Fibroblast of mammary gland (primary cell): ENCODE measurements at places on chromosomes 2 and 18.

GRCh38 chr18:61643884-61644647 is 248.7 kb downstream of the RNF152 start:
- DNase-seq: no peak

GRCh38 chr2:68653538-68653982 is 10.2 kb downstream of the PROKR1 start:
- peak; percentile 53 for DNase-seq

- DNase-seq: no peak
Measured at GRCh38 chr2:197450465-197450864, 2.9 kb upstream of the COQ10B start.

GRCh38 chr2:166180951-166181812 is 53.4 kb upstream of the SCN1A start:
- DNase-seq: peak; percentile 53

DNA sequence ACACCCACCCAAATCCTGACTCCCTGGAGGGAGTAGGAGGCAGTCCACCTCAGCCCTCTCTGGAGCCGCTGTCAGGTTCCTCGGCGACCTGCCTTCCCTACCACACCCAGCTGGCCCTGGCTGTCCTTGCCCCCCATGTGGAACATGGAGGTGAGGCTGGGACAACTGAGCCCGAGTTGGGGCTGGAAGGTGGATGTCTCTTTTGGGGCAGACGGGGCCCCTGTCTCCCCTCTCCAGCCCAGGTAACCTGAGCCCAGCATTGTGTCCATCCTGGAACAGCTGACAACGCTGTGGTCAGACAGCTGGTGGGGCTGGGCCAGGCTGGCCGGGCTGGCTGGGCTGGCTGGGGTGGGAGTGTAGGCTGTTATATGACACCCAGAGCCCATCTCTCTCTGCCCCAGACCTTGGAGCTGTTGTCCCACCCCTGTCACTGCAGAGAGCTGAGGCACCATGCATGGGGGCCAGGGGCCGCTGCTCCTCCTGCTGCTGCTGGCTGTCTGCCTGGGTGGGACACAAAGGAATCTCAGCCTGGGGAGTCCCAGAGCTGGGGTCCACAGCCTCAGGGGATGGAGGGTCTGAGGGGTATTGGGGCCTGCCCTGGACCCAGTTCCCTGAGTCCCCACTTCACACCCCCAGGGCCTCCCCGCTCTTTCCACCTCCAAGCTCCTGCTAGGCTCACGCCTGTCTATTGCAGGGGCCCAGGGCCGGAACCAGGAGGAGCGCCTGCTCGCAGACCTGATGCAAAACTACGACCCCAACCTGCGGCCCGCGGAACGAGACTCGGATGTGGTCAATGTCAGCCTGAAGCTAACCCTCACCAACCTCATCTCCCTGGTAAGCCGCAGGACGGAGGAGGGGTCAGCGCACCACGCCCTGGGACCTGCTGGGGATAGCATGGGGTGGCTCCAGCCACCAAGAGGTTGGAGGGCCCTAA is at the start of gene CHRNG:
TSS of gene CHRNG (plus strand) at position 395 of the 934 bp plus-strand sequence. CDS start at position 451, 56 bp downstream.
- no peak for DNase-seq

- DNase-seq: no peak
Measured at GRCh38 chr2:8501061-8501720, 180.7 kb upstream of the ID2 start.

DNA sequence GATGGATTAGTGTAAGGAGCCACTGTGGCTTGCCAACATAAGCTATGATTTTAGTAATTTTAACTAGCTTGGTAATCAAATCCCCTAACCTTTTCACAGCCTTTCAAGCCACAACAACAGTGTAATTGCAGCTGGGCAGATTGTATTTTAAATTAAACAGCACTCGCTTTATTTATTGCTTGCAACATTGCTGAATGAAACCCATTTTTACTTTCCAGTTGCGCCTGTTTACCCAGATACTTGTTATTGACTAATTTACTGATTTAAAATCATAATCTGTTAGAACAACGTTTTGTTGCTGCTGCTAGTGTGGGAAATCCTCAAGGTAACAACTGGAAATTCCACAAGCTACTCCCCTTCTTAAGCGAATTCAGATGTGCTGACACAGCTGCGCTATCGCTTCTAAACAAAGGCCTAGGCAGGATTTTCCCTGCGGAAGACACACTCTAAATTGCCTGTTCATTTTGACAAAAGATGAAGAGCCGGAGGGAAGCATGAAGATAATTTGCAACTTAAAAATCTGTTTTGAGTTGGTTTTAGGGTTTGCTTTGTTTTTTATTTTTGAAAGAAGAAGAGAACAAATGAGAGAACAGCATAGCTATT is 283.9 kb downstream of the ALPK2 start:
- DNase-seq: no peak

DNA sequence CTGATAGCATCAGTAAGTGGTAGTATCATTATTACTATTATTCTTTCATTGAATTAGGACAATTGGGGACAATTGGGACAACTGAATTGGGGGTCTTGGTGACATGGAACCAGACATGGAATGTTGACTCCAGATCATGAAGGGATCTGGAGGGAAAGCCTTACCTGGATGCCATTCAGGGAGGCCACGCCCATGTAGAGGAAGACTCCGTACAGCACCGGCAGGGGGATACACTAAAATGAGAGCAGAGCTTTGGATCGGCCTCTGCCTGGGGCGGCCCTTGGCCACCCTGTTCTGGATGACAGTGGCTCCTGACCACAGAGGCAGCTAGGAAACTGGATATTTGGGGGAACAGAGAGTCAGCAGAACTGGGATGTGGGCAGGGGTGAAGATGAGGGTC is 29.2 kb downstream of the MTHFD2 start:
- DNase-seq: no peak

- DNase-seq: peak; percentile 97
Measured at GRCh38 chr2:105403783-105404698, 5.2 kb upstream of the FHL2 start.

DNA sequence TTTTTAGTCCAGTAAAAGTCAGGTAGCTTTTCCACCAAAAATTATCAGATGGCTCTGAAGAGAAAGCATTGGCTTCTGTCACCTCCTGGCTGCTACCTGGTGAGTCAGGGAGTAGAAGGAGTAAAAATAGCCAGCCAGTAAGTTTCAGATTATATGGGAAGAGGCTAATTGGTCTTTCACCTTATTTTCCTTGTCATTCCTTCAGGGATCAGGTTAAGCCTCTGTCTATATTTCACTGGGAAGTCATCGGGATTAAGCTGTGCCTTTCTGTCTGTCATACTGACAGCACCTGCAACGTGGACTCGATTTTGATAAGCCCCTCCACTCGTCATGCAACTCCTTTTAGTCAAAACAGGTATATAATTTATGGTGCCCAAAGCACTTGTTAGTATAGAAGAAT is 380.7 kb upstream of the CELF4 start:
- DNase-seq: no peak

- no peak for DNase-seq
Measured at GRCh38 chr2:2763351-2764000, 432.4 kb upstream of the MYT1L start.

GRCh38 chr2:152223977-152224376 is 48.4 kb upstream of the STAM2 start:
- no peak for DNase-seq

DNA sequence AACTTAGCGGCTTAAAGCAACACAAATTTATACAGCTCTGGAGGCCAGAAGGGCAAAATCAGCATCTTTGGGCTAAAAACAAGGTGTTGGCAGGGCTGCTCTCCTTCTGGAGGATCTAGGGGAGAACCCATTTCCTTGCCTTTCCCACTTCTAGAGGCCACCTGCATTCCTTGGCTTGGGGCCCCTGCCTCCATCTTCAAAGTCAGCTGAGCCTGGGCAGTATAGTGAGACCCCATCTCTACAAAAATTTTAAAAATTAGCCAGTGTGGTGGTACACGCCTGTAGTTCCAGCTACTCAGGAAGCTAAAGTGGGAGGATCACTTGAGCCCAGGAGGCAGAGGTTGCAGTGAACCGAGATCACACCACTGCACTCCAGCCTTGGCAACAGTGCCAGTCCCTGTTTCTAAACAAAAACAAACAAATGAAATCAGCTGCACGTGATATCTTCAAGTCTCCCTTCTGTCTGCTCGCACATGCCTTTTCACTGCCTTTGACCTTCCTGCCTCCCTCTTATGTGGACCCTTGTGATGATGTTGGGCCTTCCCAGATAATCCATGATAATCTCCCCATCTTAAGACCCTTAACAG is 200.6 kb downstream of the ZFP36L2 start:
- no peak for DNase-seq

DNA sequence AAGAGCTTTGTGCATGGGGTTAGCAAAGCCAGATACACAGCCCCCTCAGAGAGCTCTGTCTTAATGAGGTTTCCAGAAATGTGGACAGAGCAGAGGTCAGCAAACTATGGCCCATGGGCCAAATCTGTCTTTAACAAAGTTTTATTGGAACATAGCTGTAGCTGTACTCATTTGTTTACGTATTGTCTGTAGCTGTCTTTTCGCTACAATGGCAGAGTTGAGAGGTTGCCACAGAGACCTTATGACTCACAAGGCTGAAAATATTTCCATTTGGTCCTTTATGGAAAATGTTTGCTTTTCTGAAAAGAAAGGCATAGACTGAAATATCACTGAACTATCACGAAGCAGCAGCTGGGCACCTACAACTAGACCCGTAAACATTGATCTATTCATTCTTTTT is 841.8 kb downstream of the SLC4A3 start:
- peak; percentile 63 for DNase-seq

DNA sequence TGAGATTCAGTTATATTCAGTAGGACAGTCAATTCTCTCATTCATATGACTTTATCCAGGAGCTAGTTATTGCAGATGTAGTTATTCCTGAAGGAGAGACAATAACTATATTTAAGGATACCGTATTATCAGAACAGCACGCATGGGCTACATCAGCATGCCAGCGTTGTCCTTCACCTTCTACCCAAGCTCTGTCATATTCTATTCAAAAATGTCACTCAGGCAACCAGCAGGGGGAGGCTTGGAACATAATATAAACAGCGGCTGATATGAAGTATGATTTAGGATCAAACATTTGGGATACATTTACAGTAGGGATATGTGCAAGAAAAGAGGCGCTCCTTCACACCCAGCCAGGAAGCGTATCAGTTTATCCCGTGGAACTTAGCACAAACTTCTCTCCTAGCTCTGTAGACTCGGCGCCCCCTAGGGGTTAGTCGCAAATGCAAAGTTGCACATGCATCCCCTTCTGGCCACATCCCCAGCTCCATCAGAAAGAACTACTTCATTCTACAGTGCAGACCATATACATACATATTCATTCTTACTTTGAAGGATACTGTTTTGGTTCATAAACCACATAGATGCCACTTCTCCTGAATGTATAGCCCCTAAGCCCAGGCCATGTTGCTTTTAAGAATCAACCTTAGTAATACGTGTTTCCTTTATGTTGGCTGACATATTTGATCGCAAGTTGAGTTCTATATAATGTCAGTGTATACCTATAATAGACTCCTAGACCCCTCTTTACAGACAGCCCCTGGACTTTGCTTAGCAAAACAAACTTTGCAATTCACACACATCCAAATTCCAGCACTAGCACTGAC is 759.4 kb downstream of the ADCYAP1 start:
- DNase-seq: peak; percentile 3

- DNase-seq: no peak
Measured at GRCh38 chr2:107785756-107786155, 40.9 kb upstream of the RGPD4 start.
